ENCODE measurements at places on chromosomes 3 and 15.

DNA sequence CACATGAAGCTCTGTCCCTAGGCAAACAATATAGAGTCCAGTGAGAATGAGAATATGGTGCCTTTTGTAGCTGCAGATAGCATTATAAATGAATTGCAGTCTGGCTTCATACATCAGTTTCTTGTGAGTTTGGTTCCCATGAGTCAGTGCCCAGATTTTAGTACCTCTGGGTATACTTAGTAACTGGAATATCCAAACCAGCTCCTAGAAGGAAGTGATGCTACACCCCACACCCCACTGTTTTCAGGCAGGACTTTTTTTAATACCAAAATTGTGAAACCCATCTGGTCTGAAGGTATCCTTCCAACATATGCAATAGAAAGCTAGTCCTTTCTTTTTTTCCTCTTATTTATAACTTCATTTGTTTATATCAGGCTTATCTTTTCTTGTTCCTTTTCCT, 42.1 kb upstream of the FOXP1 start:
- no peak for DNase-seq

DNA sequence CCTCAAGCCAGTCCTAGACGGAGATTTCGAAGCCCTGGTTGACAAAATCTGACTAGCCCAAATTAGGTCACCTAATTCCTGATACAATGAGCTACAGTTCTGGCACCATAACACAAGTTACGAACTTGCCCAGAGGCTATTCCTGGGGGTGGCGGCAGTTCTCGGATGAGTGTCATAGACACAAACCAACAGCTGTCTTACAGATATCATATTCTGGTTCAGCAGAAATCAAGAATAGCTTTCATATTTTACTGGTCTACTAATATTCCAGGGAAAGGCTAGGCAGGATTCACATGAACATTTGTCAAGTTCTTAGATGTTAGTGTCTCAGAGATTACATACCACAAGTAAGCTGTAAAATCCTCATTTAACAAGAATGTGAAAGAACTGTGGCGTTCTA, 8.8 kb downstream of the ANAPC13 start:
- DNase-seq: no peak

- no peak for DNase-seq
Measured at GRCh38 chr3:183468424-183468823, 40.0 kb upstream of the MCF2L2 start.

DNA sequence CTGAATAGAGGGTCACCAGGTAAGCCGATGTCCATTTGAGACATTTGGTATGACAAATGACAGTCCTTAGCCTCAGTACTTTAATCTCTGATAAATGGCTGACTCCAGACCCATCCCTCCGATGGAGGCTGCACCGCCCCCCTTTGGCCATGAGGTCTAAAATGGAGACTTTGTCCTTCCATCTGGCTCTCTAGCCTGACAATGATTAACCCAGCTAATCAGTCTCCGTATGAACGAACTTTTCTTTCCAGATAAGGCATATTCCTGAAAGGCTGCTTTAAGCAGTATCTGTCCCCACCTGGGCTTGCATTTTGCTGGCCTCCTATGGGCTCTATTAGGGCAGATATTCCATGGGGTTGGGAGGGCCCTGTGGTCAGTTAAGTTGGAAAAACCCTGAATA, 10.8 kb upstream of the MYZAP start:
- no peak for DNase-seq

DNA sequence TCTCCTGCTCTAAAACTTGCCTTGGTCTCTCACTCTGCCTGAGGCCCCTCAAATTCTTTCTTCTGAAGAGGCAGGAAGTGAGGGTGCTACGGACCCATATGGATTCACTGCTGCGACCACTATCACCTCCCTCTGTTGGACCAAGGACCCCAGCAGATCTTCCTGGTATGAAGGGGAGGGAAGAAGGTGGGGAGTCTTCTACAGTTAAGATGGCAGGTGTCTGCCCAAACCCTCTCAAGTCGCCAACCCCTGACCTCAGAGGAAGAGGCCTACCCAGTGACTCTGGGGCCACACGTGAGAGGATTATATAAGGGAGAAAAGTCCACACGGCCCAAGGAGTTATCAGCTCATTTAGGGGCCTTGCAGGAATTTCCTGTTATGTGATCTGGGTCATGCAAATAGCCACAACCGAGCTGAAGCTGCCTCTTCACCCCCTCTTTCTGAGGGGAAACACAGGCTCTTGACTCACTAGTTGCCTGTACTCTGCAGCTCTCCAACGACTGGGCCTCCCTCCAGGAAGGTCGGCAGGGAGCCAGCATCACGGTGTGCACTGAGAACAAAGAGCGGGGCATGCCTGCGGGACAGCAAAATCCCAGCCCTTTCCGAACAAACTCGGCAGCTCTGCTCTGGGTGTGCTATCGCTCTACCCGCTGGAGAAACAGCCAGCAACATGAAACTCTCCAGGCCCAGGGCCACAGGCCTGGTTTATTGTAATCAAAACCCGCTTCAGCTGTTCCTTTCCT, 116.0 kb downstream of the XXYLT1 start:
- DNase-seq: no peak

- DNase-seq: no peak
Measured at GRCh38 chr3:185716436-185717108, 108.3 kb downstream of the IGF2BP2 start.

GRCh38 chr3:4245671-4246070, 57.5 kb upstream of the SETMAR start:
- no peak for DNase-seq

GRCh38 chr3:113802795-113803455, 35.7 kb upstream of the GRAMD1C start:
- no peak for DNase-seq

DNA sequence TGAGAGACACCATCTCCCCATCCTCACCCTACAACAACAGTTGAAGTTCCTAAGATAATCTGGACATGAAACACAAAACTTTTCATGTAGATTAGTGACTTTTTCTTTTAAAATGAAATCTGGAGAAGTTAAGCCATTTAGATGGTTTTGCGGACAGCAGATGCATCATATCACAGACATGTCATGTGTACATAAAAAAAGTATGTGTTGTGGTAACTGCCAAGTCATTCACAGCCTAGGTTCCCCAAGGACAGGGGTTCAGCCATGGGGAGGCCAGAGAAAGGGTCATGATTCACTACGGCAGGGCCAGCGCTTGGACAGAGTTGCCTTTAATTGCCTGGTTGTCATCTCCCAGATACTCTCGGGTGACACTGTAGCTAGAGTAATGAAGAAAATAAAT, 163.2 kb downstream of the PDZRN3 start:
- no peak for DNase-seq

GRCh38 chr3:101695779-101696372, 9.4 kb upstream of the RPL24 start:
- no peak for DNase-seq

DNA sequence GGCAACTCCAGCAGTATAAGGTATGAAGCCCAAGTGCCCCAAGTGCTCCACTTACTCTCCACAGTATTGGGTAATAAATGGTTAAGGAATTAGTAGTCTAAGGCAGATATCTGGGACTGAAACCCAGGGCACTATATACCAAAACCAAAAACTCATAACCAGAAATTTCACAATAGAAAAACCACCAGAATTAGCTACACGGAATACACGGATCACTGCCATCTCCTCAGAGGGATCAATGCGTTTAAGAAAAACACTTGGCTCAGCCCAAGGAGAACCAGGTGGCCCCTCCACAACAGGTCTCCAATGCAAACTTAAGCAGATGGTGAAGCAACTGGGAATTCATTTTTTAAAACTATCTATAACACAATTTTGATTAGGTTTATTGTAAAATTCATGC, 83.6 kb downstream of the FAIM start:
- no peak for DNase-seq

DNA sequence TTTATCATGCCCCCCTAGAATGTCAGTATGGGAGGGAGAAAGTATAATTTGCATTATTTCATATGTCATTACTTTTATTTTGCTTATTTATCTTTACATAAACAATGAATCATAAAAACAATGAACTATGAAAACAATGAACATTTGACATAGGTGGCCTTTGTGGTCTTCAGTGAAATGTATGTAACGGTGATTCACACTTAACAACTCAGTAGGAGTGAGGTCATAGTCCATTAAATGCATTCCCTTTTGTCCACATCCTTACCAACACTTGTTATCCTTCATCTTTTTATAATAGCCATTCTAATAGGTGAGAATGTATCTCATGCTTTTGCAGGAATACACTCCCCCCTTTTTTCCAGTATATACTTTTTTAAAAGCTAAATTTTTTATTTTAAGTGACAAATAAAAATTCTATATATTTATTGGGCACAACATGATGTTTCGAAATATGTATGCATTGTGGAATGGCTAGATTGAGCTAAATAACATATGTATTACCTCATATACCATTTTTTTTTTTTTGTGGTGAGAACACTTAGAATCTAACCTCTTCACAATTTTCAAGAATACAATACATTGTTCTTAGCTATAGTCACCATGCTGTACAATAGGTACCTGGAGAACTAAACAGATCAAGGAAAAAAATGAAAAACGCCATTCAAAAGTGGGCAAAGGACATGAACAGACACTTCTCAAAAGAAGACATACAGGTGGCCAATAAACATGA, 189.5 kb downstream of the WDR72 start:
- no peak for DNase-seq

- DNase-seq: no peak
Measured at GRCh38 chr3:104519468-104520227, 847.1 kb upstream of the ALCAM start.

GRCh38 chr15:42890161-42890913, 30.2 kb downstream of the TTBK2 start:
- DNase-seq: no peak

DNA sequence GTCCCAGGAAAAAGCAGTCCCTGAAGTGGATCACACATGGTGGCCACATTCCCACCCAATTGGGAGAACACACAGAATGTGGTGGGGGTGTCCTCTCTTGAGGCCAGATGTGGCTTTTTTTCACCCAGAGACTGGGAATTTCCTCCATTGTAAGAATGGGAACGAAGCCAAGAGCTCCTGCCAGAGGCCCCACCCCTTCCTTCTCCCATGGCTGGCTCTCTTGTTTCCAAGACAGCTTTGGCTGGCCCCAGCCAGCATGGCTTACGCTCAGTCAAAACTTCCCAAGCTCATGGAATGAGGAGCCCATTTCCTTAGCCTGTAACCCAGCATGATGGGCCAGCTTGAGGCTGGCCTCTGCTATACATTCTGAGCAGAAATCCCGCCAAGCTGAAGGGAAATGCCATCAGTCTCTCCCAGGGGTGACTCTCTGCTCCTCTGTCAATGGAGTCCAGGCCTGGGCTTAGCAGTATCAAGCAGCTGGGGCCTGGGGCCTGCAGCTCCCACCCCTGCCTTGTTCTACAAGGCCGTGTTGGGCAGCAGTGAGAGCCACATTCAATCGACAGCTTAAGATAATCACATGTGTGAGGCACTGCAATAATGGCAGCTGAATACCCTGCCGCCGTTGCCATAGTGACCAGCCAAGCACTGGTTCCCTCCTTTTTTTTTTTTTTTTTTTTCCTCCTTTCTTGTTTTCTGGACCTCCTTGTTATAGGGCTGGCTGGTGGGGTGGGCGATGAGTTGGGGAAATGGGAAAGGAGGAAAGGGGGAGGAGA, 142.4 kb downstream of the EPHB1 start:
- no peak for DNase-seq

DNA sequence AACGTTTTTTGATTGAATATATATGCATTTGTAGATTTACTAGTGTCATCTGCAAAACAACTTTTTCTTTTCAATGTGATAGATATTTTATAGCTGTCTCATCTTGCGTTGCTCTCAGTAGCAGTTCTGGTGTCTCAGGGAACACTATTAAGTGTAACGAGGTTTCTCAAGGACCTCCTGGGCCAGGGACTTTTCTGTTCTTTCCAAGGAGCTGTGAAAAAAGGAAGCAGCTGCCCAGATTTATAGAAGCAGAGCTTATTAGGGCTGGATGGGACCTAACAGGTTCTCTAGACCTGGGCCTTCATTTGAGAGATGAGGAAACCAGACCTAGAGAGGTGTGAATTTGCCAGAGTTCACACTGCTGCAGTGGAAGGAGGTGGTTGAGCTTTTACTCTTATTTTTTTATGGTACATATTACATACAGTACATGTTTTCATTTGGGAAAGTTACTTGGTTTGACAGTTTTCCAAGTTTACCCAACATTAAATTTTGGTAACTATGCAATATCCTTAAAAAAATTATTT, 16.1 kb downstream of the MAP2K1 start:
- no peak for DNase-seq

- DNase-seq: no peak
Measured at GRCh38 chr3:24707936-24708335, 213.3 kb upstream of the THRB start.

GRCh38 chr3:64163019-64163754, 62.1 kb downstream of the PRICKLE2 start:
- no peak for DNase-seq

DNA sequence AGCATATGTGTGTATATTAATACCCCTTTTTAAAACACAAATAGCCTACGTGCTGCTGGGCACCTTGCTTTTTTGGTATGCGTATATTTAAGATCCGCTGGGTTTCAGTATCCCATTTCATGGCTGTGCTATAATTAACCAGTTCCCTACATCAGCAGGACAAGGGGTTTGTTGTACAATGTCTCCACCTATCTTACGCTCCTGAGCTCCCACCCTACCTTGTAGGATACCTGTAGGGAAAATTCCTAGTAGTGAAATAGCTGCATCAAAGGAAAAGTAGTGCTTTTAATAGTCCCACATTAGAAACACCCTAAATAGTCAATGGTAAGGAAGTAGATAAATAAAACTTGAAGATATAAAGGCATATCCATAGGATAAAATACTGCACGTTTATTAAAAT, 1.4 kb downstream of the MAP6D1 start:
- DNase-seq: no peak

DNA sequence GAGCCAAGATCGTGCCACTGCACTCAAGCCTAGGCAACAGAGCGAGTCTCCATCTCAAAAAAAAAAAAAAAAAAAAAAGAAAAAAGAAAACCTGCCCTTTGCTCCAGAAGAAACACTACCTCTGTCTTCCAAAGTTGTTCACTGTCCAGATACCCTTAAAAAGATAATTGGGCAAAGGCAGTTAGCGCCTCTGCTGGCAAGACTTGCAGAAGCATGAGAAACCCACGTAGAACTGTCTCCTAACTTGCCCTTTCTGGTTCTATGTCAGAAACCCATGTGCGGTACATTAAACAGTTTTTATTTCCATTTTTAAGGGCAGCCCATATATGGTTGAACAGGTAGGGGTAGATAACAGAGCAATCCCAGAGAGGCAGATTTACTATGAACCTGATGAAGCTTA, 1026.4 kb downstream of the ROBO2 start:
- DNase-seq: no peak

GRCh38 chr15:84833447-84834228, 16.5 kb downstream of the ALPK3 start:
- no peak for DNase-seq

DNA sequence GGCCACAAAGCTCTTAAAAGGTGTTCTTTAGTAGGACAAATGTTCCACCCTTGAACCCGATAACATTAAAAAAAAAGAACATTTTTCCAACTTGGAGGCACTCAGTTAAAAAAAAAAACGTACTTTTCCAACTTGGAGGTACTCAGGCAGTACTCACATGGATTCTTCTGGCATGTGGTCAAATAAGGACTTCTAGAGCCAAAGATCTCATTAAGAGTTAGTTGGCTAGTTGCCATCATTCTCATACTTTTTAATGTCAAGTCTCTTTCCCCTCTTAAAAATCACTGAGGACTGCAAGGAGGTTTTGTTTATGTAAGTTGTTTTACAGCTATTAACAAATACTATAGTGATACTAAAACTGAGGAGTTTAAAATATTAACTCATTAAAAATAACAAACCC, 101.0 kb downstream of the CADPS start:
- no peak for DNase-seq

- no peak for DNase-seq
Measured at GRCh38 chr15:77181305-77182074, 110.6 kb upstream of the TSPAN3 start.
